ENCODE measurements at places on chromosomes 16 and 17. TPM values are rescaled to one million over a fixed set of nuclear protein-coding genes. Genes with fewer than 3 reads are reported as not detected.

GRCh38 chr17:77563439-77564102 is 394.9 kb upstream of the TNRC6C start:
- peaks cover 42% of the 10 kb centered on the region for H3K27me3 ChIP-seq
- DNase-seq, result no peak
- no peak overlapping the region for H3K4me3 ChIP-seq
- no peaks in the 10 kb centered on the region for H3K36me3 ChIP-seq

DNA sequence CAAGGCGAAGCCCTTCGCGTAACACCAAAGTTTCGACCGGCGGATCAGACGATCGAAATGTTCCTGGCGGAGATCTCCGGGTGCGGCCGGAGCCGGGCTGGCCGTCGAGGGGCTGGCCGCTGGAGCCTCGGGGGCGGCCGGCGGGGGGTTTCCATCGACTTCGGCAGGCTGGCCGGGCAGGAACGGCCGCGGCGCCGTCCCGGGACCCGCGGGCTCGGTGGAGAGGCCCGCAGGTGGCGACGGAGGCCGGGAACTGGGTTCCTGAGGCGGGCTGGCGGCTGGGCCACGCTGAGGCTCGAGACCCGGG is 1.1 kb downstream of the EPOP start:
- H3K4me3 ChIP-seq, result no peak overlapping the region
- peaks cover 20% of the 10 kb centered on the region for H3K4me1 ChIP-seq
- peaks cover 9% of the 10 kb centered on the region for H3K27me3 ChIP-seq
- DNase-seq, result no peak
- H3K36me3 ChIP-seq, result no peaks in the 10 kb centered on the region

- DNase-seq, result no peak
- no peak overlapping the region for H3K27ac ChIP-seq
- no peaks in the 10 kb centered on the region for H3K36me3 ChIP-seq
- H3K4me1 ChIP-seq, result peaks cover 3% of the 10 kb centered on the region
- no peak overlapping the region for H3K4me3 ChIP-seq
Measured at GRCh38 chr17:17382971-17383370, 79.8 kb downstream of the NT5M start.

- H3K36me3 ChIP-seq, result peaks cover 81% of the 10 kb centered on the region
- H3K4me1 ChIP-seq, result no peaks in the 10 kb centered on the region
- H3K27ac ChIP-seq, result no peak overlapping the region
- H3K27me3 ChIP-seq, result no peaks in the 10 kb centered on the region
Measured at GRCh38 chr17:43051969-43052368, 26.9 kb downstream of the RND2 start.

GRCh38 chr17:70201872-70202419 is 32.6 kb downstream of the KCNJ2 start:
- no peak overlapping the region for H3K4me3 ChIP-seq
- no peak overlapping the region for H3K27ac ChIP-seq

GRCh38 chr16:82681592-82681991 is 54.8 kb downstream of the CDH13 start:
- no peak for DNase-seq
- no peak overlapping the region for H3K27ac ChIP-seq
- H3K27me3 ChIP-seq, result no peaks in the 10 kb centered on the region
- H3K36me3 ChIP-seq, result no peaks in the 10 kb centered on the region
- no peak overlapping the region for H3K4me3 ChIP-seq
- no peaks in the 10 kb centered on the region for H3K4me1 ChIP-seq

DNA sequence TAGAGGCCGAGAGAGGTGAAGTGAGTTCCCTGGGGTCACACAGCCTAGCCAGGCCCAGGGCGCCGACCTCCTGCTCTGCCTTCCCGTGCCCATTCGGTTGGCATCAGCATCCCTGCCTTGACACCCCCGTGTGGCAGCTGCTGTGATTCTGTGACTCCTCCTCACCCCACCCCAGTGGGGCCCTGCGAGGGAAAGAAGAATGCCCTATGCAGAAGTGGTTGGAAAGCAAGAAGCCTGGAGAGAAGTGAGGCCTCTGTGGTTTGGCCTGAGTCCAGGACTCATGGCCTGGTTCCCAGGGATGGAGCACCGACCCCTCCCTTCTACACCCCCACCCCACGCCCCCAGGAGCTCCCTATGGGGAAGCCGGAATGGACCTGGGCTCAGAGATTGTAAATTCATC is 296.2 kb downstream of the SEC14L1 start:
- DNase-seq, result no peak
- H3K4me3 ChIP-seq, result no peak overlapping the region
- no peak overlapping the region for H3K27ac ChIP-seq
- peaks cover 61% of the 10 kb centered on the region for H3K4me1 ChIP-seq
- peaks cover 13% of the 10 kb centered on the region for H3K36me3 ChIP-seq

GRCh38 chr17:17476865-17477467 is at the start of gene MED9:
Gene MED9, plus strand, starts transcription at chr17:17477000. Its CDS starts 42 bp downstream, at chr17:17477042.
- H3K4me1 ChIP-seq, result peaks cover 7% of the 10 kb centered on the region
- peaks cover 3% of the 10 kb centered on the region for H3K27me3 ChIP-seq
- peak within 1 kb of the TSS; percentile 99 for H3K27ac ChIP-seq
- peaks cover 31% of the 10 kb centered on the region for H3K36me3 ChIP-seq
- peak; percentile 93 for DNase-seq

DNA sequence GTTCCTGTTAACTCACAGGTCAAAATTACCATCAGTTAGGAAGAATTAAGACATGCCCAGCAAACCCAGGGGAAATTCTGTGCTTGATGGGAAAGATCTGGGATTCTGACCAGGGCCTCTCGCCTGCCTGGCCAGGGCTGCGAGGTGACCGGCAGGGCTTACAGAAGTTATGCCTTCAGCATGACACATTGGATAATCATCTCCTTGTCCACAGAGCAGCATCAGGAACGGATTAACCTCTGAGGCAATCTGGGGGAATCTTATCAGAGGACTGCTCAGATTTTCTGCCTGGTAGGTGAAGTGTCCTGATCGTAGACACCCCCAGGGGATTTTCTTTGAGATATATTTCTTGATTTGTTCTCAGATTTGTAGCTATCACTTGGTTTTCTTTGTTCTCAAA is 172.5 kb downstream of the HS3ST3A1 start:
- no peaks in the 10 kb centered on the region for H3K27me3 ChIP-seq
- H3K4me3 ChIP-seq, result no peak overlapping the region
- DNase-seq, result no peak
- H3K27ac ChIP-seq, result no peak overlapping the region
- H3K36me3 ChIP-seq, result no peaks in the 10 kb centered on the region

GRCh38 chr16:31258366-31258765 is 1.4 kb upstream of the ITGAM start:
- no peak for DNase-seq
- no peaks in the 10 kb centered on the region for H3K27me3 ChIP-seq
- H3K27ac ChIP-seq, result no peak overlapping the region
- no peak overlapping the region for H3K4me3 ChIP-seq
- H3K36me3 ChIP-seq, result no peaks in the 10 kb centered on the region

- H3K27ac ChIP-seq, result no peak overlapping the region
- peaks cover 82% of the 10 kb centered on the region for H3K36me3 ChIP-seq
- DNase-seq, result no peak
- no peaks in the 10 kb centered on the region for H3K27me3 ChIP-seq
Measured at GRCh38 chr17:50379351-50380132, 6.5 kb downstream of the EME1 start.

- no peak overlapping the region for H3K27ac ChIP-seq
- peak; percentile 77 for DNase-seq
- H3K27me3 ChIP-seq, result no peaks in the 10 kb centered on the region
- H3K4me1 ChIP-seq, result no peaks in the 10 kb centered on the region
Measured at GRCh38 chr17:40086150-40087044, 14.0 kb downstream of the NR1D1 start.

- no peak overlapping the region for H3K27ac ChIP-seq
- peaks cover 16% of the 10 kb centered on the region for H3K36me3 ChIP-seq
- H3K4me1 ChIP-seq, result no peaks in the 10 kb centered on the region
- peak; percentile 43 for DNase-seq
Measured at GRCh38 chr17:46159686-46160085, 33.5 kb downstream of the KANSL1 start.

GRCh38 chr17:44191941-44192496 is 5.2 kb downstream of the TMUB2 start:
- H3K27ac ChIP-seq, result no peak overlapping the region
- no peak overlapping the region for H3K4me3 ChIP-seq
- no peaks in the 10 kb centered on the region for H3K27me3 ChIP-seq
- peaks cover 6% of the 10 kb centered on the region for H3K4me1 ChIP-seq

DNA sequence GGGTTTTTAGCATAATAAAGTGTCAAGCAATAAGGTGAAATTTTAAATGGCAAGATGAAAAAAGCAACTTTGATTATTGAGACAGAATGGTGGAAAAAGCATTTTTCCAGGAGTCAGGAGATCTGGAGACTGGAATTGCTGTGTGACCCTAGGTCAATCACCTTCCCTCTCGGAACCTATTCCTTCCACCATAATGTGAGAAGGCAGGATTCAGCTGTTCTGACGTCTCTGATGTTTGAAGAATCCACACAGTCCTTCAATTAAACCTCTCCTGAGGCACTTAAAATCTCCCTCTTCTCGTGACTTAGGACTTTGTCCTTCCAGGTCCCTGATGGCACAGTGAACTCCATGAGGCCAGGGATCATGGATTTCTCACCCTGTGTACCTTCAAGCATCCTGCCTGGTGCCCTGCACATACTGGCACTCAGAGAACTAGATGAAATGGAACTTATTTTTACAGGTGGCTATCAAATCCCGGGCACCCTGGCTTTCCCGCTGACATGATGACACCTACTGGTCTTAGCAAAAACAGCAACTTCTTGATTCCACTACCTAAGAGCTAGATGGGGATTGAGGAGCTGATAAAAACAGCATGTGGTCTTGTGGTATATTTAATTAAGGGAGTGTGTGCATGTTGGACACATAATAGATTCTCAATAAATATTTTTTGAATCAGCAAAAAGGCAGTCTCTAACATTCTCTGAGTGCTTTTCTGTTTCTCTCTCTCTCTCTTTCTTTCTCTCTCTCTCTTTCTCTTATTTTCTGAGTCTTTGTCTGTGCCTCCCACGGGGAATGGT is 2.3 kb upstream of the CCDC182 start:
- H3K4me1 ChIP-seq, result no peaks in the 10 kb centered on the region
- peak; percentile 62 for DNase-seq
- H3K36me3 ChIP-seq, result no peaks in the 10 kb centered on the region

- no peak overlapping the region for H3K4me3 ChIP-seq
- H3K27ac ChIP-seq, result no peak overlapping the region
- H3K27me3 ChIP-seq, result no peaks in the 10 kb centered on the region
Measured at GRCh38 chr17:20852239-20852989, 190.4 kb downstream of the USP22 start.

GRCh38 chr16:57711-58110 is 4.1 kb downstream of the SNRNP25 start:
- H3K4me1 ChIP-seq, result peaks cover 5% of the 10 kb centered on the region
- no peak for DNase-seq
- H3K27me3 ChIP-seq, result no peaks in the 10 kb centered on the region
- H3K4me3 ChIP-seq, result no peak overlapping the region
- peaks cover 44% of the 10 kb centered on the region for H3K36me3 ChIP-seq
- no peak overlapping the region for H3K27ac ChIP-seq

GRCh38 chr16:12142157-12142556 is 165.6 kb downstream of the SNX29 start:
- peaks cover 3% of the 10 kb centered on the region for H3K4me1 ChIP-seq
- H3K4me3 ChIP-seq, result no peak overlapping the region
- no peaks in the 10 kb centered on the region for H3K36me3 ChIP-seq
- H3K27ac ChIP-seq, result no peak overlapping the region
- no peak for DNase-seq

GRCh38 chr16:71410146-71410545 is 31.7 kb downstream of the TLE7 start:
- no peaks in the 10 kb centered on the region for H3K36me3 ChIP-seq
- H3K27ac ChIP-seq, result no peak overlapping the region
- no peak overlapping the region for H3K4me3 ChIP-seq
- no peaks in the 10 kb centered on the region for H3K4me1 ChIP-seq

ARL5C gene
- total RNA-seq, result not detected

GNAO1 gene
- 0.42 TPM for total RNA-seq

CHAD gene
- not detected for total RNA-seq

QRICH2 gene
- 2.0 TPM for total RNA-seq

NOD2 gene
- not detected for total RNA-seq

TNFSF13 gene
- total RNA-seq, result 0.51 TPM

FBXW10B gene
- total RNA-seq, result not detected

ST6GALNAC2 gene
- total RNA-seq, result not detected

GIT1 gene
- total RNA-seq, result 31.3 TPM

SRSF1 gene
- 442 TPM for total RNA-seq

CPHXL gene
- not detected for total RNA-seq
